ENCODE measurements at places on chromosomes 6 and 20.

GRCh38 chr6:98782772-98783171 is 51.6 kb upstream of the POU3F2 start:
- no peak for DNase-seq

- no peak for DNase-seq
Observed at GRCh38 chr20:59829054-59829785, 104.2 kb downstream of the SYCP2 start.

GRCh38 chr20:61556673-61557072 is 304.6 kb downstream of the CDH4 start:
- DNase-seq: no peak

DNA sequence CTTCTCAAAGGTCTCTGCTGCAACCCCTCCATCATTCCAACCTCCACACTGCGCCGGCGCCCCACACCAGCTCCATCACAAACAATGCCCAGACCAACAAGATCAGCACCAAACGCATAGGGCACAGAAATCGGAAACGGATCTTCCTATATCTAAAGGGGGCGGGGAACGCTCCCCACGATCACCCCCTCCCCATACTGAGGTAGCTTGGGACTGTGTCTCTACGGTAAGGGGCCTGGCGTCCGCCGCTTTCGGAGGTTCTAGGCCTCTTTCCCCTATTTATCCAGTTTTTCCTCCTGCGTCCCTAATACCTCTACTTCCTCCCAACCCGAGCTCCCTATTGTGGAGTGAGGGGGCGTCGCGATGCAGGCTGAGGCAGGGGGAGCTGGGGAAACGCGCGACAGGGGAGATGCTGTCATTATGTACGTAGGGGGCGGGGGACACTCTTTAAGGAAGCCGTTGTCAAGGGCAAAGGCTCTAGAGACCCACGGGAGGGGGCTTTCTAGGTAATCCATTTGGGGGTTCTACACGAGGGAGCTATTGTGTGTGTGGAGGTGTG is 909 bp downstream of the DNAAF9 start:
- no peak for DNase-seq

DNA sequence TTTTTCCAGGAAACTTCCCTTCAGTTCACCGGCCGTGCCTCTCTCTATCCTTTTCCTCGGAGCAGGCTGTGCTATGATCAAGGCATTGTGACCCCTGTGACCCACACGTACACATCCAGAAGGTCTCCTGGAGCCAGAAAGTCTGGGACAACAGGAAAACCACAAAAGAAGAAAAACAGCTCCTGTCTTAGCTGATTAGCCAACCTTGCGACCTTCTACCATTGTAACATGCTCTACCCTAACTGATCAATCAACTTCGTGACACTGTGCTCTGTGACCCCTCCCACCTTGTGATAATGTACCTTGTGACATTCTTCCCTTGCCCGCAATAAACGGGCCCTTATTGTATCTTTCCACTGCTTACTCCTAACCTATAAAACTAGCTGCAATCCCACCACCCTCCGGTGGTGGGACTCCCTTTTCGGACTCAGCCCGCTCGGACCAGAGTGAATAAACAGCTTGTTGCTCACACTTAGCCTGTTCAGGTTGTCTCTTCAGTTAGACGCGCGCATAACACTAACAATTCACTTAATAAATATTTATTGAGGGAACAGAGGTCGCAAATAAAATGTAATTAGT is 24.2 kb downstream of the ZNF311 start:
- no peak for DNase-seq

- no peak for DNase-seq
Observed at GRCh38 chr20:53055367-53056067, 83.4 kb downstream of the TSHZ2 start.

Data from D721Med (cell line).